ENCODE measurements at places on chromosomes 4 and X. TPM values are rescaled to one million over a fixed set of nuclear protein-coding genes. Genes with fewer than 3 reads are reported as not detected.

DNA sequence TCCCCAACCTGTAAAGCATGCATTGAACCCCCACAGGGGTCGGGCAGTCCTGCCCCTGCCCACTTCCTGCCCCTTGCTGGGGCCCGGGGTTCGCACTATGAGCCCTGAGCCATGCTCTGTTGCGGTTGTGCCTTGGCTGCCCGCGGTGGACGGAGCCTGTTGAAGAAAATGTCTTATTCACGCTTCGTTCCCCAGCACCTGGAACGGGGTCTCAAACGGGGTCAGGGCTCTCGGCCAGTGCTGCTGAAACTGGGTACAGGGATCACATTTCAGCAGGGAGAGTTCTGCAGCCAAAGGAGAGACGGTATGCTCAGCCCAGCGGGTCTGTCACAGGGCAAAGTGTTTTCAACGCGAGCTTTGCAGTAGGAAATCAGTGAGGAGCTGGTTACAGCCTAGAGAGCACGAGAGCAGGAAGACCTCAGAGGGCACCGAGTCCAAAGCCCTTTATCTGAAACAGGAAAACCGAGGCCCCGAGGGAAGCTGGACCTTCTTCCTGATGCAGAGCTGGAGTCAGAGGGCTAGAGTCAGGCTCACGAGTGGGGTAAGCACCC is 46.3 kb upstream of the AFAP1 start:
- no peak for DNase-seq

GRCh38 chrX:71994601-71995000 is 84.0 kb downstream of the NHSL2 start:
- DNase-seq, result no peak

GRCh38 chr4:6939761-6940743 is 30.4 kb downstream of the TBC1D14 start:
- no peak for DNase-seq

- no peak for DNase-seq
Observed at GRCh38 chr4:42080306-42080705, 72.1 kb downstream of the BEND4 start.

DNA sequence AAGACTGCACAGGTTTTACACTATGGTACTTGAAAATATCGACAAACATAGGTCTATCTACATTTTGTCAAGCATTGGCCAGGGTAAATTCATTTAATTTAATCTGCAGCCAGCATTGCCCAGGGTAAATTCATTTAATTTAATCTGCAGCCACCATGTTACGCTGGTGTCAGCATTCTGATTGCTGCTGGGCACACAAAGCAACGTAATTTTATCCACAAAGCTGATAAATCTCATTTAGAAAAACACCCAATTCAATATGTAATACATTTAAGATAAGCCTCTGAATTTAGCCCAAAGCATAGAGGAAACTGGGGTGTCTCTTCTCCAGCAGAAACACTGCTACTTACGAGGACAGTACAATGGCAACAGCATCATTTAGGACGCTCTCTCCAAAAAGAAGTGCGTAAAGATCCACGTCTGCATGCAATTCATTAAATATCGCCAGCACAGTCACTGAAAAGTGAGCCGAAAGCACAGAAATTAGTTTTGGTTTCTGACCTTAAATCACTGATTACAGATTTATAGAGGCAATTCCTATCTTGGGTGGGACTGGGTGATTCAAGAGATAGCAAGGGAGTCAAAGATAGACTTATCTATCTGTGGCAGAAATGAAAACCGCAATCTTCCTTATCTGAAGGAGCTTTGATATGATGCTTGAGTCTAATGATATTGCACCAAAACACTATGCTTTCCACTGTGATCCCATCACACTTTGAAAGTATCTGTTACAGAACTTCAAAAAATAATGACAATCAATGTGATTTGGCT is 88.8 kb downstream of the CHST7 start:
- DNase-seq, result no peak

DNA sequence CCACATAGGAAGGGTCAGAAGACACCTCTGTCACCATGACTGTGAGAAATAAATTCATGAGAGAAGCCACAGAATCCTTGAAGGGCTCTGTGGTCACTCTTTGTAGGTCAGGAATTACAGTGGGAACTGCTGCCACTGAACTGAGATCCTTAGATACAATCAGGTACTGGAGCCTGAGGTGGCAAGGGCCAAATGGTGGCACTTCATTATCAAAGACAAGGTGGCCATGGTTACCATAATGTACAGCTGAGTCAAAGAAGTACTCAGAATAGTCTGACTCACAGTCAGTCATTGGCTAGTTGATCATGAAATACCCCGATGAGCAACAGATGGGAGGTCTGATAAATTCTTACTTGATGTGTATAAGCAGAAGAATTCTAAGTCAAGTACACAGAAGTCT is 131.9 kb downstream of the RTL3 start:
- no peak for DNase-seq

DNA sequence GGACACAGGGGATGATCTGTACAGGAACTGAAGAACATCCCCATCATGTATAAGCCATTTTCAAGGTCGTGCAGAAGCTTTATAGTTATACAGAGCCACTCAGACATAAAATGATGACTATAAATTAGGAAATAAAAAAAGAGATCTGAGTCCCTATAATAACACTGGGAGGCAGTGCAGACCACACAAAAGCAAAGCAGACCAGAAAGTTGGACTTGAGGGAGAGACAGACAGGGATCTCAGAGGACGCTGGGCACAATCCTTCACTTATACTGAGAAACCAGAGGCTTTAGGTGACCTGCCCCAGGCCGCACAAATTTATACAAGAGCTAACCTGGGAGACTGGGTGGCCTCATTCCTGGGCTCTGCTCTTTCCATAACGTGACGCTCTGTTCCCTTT is 70.5 kb downstream of the HADH start:
- no peak for DNase-seq

GRCh38 chr4:107699466-107700206 is 20.4 kb downstream of the PAPSS1 start:
- DNase-seq, result no peak

DNA sequence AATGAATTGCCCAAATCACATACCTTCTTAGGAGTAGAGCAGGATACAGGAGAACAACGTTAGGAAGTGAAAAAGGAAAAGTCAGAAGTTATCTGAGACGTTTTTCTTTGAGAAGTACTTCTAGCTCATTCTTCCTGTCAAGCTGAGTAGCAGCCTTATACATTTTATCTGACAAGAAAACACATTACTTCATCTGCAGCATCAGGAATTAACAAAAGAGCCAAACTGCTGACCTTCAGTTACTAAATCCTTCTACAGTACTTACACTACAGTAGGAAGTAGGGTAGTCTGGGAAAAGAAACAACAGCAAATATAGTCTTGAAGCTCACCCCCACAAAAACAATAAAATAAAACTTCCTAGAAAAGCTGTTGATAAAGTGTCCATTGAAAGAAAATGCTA is 57.0 kb downstream of the ATP11C start:
- no peak for DNase-seq

GRCh38 chr4:25811374-25811690 is 51.5 kb downstream of the SEL1L3 start:
- DNase-seq, result no peak

DNA sequence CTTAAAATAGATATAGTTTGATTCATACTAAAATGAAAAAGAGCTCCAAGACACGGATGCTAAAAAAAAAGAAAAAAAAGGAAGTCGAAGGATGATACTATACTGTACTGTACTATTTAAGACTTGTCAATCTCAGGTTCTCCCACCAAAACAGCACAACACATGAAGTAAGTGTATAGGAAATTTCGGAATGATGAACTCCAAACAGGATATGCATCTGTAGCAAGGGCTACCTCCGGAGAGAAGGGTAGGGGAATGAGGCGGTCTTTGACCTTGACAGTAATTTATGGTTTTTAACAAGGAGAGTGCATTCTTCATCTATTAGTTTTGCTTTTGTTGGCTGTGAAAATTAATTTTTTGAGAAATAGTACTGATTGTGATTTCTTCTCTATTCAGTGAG is 541 bp upstream of the FIP1L1 start:
- DNase-seq, result no peak

DNA sequence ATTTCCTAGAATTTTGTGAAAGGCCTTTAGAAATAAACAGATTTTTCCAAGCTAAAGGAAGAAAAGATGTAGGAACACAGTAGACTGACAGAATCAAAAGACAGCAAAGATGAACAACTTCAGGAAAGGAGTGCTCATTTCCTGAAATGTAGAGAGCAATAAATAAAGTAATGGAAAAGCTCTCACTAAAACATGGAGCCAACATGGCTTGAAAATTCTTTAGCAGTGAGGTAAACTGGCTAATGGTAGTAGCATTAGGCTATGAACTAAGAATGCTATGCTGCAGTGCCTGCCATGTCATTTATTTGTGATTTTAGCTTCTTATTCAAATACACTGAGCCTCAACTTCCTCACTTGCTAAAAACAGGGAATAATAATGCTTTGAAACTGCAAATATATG is 108.7 kb downstream of the IQCM start:
- DNase-seq, result no peak

- DNase-seq, result no peak
Observed at GRCh38 chrX:123093792-123094191, 90.3 kb upstream of the GRIA3 start.

GRCh38 chr4:144658903-144659302 is 12.9 kb downstream of the HHIP start:
- no peak for DNase-seq

DNA sequence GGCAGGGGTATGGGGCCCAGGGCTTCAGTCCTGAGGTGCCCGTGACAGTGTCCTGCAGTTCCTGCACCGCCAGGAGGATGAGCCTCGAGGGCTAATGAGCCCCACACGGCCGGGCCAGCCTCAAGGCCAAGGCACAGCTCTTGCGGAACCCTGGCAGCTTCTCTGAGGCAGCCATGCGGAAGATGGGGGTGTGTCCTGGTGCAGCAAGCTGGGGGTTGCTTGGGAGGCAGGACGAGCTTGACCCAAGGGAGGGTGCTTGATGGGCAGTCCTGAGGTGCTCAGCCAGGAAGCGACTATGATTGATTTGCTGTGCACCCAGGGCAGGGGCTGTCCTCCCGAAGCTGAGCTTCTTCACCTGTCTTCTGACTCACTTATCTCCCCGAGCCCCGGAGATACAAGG is 9.1 kb upstream of the FGFR3 start:
- DNase-seq, result no peak

- no peak for DNase-seq
Observed at GRCh38 chr4:171979461-171979860, 166.3 kb downstream of the GALNTL6 start.

GRCh38 chrX:152070144-152070543 is 68.2 kb downstream of the MAGEA10 start:
- DNase-seq, result no peak

DNA sequence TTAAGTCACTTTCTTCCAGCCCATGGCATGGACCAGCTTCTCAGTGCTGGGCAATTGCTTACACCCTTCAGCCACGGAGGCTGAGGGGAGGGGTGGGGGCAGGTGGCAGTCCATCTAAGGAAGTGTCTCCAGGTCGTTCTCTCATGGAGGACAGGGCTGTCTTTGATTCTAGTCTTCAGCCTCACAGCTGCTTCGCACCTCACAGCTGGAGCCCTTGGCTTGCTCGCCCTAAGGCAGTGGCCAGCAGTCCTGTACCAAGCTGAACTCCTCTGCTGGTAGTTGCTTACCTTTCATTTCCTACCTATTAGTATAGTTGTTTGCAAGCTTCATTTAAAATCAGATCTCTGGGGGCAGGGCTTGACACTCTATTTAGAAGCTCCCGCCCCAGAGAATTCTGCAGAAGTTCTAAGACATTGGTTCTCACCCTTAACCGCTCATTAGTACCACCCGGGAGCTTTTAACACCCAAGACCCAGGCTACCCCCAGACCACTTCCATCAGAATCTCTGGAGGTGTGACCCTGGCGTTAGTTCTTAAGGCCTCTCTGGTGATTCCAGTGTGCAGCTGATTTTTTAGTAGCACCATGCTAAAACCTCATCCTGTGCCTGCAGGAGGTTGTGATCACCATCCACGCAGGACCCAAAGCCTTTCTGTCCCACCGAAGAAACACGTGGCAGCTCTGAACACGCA is 386.8 kb downstream of the UNC5C start:
- no peak for DNase-seq

- DNase-seq, result no peak
Observed at GRCh38 chr4:23290656-23291055, 597.9 kb downstream of the GBA3 start.

DNA sequence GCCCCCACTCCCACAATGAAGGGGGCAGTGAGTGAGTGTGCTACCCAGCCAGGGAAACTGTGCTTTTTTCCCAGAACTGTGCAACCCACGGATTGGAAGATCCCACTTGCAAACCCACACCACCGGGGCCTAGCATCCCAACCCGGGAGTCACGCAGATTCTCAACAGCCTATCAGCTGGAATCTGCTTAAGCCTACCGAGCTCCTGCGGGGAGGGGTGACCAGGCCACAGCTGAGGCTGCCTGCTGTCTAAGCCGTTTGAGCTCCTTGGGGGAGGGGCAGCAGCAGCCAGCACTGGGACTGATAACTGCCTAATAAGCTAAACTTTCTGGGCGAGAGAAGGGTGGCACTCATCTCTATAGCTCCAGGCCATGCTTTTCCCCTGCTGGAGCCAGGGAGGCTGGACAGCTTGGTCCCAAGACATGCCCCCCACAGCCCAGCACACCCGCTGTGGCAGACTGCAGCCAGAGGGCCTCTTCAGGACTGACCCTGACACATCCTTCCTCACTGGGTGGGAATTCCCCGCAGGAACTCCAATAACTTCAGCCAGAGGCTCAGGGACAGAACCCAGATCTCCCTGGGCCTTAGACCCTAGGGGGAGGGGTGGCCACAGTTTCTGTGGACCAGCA is 161.3 kb upstream of the MAGEB18 start:
- peak; percentile 51 for DNase-seq

DNA sequence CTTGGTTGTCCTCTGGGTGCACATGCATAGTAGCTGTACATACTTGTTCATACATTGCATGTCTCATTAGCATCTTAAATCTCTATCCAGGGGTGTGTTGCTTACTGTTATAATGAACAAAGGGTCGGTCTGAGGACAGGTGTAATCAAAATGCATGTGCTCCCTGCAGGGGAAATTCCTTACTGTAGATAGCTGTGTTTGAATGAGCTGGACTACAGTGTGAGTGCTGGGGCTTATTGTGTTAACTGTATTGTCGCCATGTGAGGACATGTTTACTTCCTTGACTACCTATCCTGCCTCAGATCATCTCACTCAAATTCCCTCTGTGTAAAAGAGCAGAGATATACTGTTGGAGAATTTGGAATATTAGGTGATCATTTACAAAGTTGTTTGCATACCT is 98.7 kb downstream of the KLHL34 start:
- no peak for DNase-seq

GRCh38 chr4:156138781-156139280 is 185.2 kb upstream of the CTSO start:
- DNase-seq, result no peak

The PRRG3 gene
- total RNA-seq, result 2.0 TPM

The OPN1LW gene
- total RNA-seq, result 2.6 TPM

The RS1 gene
- not detected for total RNA-seq

The ERAS gene
- total RNA-seq, result not detected

The NEXMIF gene
- total RNA-seq, result 2.9 TPM

The SLC4A4 gene
- 0.86 TPM for total RNA-seq

The TMEM144 gene
- total RNA-seq, result not detected

The CT83 gene
- total RNA-seq, result not detected

The SLAIN2 gene
- total RNA-seq, result 72.6 TPM

The NR0B1 gene
- total RNA-seq, result not detected

The CENPVL1 gene
- not detected for total RNA-seq

The RTL3 gene
- not detected for total RNA-seq

The LRAT gene
- total RNA-seq, result 0.20 TPM

The CENPE gene
- total RNA-seq, result 8.5 TPM

The MAB21L2 gene
- 3.4 TPM for total RNA-seq

The RPS6KA6 gene
- 36.0 TPM for total RNA-seq

The CFAP299 gene
- not detected for total RNA-seq

The PAGE2B gene
- total RNA-seq, result not detected

Data from glutamatergic neuron (in vitro differentiated cells).